ENCODE measurements at places on chromosomes 3 and 15.
A peak's percentile ranks its signal among the peaks of the same experiment; 100 is the strongest.

GRCh38 chr3:30370681-30371271 lies 235.6 kb upstream of the TGFBR2 start:
- no peak for DNase-seq

- no peak for DNase-seq
Observed at GRCh38 chr3:120928991-120929390, 21.0 kb downstream of the STXBP5L start.

DNA sequence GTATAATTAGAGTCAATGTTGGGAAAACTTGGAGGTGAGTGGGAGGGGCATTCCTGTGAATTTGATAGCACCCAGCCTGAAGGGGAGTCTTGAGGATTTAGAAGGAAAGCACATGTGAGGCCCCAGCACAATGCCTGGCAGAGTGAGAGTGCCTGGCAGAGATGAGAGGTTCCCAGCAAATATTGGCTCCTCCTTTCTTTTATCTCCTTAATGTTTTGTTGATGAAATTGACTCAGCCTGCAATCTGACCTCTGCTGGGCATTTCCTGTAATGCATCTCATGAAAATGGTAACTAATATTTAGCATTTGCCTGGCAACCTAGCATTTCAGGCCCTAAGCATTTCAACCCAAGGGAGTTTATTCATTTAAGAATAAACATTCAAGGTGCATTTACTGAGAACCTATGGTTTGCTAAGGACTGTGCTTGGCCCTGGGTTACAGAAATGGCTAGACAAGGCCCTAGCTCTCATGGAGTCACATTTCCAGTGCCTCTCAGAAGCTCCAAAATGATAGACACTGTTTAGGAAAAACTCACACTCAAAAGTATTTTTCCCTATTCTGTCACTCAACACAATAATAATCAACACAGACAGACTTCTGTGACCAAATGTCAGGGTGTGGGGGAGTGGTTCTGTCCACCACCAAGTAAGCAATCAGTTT lies 19.0 kb downstream of the PDHB start:
- DNase-seq: no peak

DNA sequence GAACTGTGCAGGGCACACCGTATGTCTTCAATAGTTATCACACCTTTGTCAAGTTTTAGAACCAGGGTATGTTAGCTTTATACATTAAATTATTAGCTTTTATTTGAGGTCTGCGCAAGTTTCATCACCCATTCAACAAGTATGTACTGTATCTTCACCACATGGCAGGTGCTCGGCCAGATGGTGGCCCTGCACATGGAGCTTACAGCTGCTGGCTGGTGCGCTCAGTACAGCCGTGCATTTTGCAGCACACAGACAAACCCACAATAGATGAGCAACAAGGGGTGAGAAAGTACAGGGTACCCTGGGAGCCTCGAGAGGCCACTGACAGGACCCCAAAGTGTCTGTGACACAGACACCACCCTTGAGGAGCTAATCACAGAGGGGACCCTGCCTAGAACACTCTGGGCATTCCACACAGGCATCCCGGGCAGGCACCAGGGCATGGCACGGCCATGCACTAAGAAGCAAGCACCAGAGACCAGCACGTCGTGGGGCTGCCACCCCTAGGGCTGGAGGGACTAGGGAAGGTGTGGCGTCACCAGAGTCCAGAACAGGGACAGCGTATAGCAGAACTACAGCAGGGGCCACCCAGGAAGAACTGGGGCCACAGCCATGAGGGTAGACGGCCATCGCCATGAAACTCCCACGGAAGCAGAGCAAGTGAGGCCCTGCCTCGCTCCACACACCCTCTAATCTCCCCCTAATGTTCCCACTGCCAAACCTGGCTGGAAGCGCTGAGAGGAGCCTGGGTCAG lies 27.4 kb downstream of the ZXDC start:
- no peak for DNase-seq

DNA sequence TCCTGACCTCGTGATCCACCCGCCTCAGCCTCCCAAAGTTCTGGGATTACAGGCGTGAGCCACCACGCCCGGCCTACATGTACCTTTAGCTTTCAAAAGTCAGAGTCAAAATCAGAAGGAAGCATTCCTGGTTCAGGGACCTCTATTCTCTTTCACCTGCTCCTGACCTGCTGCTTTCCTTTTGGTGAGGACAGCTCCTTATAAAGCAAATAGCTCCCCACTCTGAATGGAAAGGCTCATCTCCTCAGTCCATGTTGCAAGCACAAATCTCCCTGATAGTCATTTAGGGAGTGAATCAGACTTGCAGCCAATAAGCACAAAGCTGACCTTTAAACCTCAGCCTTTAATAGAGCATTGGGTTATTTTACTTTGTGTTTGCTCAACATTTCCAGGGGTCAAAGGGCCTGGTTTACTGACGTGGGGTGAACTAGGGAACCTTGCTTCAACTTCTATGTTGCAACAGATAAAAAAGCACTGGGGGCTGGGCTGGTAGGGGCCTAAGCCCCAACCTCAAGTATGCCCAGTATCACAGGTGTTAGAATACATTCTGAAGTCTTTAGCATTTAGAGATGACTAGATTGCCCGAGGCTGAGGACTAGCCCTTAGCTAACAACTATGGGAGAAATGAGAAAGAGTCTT lies 43.1 kb downstream of the THRB start:
- no peak for DNase-seq

DNA sequence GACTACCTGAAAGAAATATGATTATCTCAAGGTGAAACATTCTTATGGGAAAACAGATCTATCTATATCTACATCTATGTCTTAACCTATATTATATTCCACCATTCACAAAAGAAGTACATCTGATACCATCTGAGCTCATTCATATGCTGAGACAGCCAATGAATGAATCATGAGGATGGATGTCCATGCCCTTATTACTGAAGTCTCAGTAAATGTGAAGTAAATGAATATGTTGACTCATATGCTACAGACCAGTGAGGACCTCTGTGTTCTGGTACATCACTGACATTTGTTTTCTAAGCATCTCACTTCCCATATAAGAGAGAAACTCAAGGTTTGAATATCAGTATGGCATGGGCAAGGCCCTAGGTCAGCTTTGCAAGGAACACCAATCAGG lies 311.2 kb upstream of the TMC3 start:
- no peak for DNase-seq

- DNase-seq: no peak
Observed at GRCh38 chr3:141266797-141267555, 35.4 kb downstream of the PXYLP1 start.

GRCh38 chr15:59887211-59887610 lies 116.9 kb upstream of the FOXB1 start:
- DNase-seq: no peak

DNA sequence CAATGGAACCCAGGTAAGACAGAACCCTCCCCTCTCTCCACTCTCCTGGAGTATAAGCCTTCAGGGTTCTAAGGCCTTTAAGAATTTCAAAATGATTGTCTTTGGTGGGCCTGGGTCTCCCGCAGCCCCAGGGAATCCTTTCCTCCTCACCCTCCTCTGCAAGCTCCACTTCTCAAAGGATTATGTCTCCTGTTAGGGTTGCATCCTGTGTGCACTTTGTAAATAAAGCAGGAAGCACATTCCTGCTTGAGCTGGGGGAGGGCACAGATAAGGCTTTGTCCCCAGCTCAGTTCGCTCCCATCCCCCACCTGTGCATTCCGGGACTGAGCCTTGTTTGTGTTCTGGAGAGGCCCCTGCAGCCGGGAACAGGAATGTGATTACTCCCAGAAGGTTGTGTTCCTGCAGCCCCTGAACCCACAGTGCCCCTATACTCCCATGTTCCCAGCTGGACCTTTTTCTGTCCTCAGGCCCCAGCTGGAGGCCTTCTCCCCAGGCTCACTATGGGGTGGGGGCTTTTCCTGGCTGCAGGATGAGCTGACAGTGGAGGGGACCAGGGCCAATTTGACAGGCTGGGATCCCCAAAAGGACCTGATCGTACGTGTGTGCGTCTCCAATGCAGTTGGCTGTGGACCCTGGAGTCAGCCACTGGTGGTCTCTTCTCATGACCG lies 9.5 kb downstream of the TYRO3 start:
- DNase-seq: no peak

GRCh38 chr3:45794177-45794560 lies 2.2 kb downstream of the SLC6A20 start:
- DNase-seq: no peak

- no peak for DNase-seq
Observed at GRCh38 chr15:63902671-63903035, 68.9 kb upstream of the HERC1 start.

- no peak for DNase-seq
Observed at GRCh38 chr15:68909601-68910100, 20.7 kb upstream of the SPESP1 start.

- peak; percentile 59 for DNase-seq
Observed at GRCh38 chr3:109731639-109732473, 394.5 kb upstream of the DPPA4 start.

GRCh38 chr3:4805662-4806061 lies 173.6 kb upstream of the BHLHE40 start:
- no peak for DNase-seq

All from activated CD4-positive, alpha-beta T cell treated with anti-CD3 and anti-CD28 coated beads, Interleukin-2, amount 50 U/mL, for 24 hours (primary cell).